A172 (cell line): ENCODE measurements at places on chromosomes 3 and 15.
A peak's percentile ranks its signal among the peaks of the same experiment; 100 is the strongest.

DNA sequence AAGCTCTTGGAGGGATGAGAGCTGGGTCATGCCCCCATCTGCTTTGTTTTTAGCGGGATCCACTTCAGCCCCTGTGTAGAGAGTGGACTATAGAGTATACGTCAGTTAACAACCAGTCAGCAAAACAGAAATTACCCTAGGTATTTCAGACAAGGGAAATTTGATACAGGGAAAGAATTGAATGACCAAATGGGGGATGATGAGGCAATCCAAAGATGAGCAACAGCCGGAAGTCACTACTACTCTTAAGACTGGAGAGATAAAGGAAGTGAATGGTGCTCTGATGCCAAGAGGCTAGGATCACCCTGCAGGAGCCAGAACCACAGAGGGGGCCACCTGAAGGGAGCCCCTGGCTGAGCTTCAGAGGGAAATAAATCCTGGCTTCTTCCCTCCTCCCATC, 1.7 kb upstream of the GPR62 start:
- peak; percentile 37 for DNase-seq

GRCh38 chr3:28376424-28376823, 27.8 kb upstream of the AZI2 start:
- DNase-seq = no peak

DNA sequence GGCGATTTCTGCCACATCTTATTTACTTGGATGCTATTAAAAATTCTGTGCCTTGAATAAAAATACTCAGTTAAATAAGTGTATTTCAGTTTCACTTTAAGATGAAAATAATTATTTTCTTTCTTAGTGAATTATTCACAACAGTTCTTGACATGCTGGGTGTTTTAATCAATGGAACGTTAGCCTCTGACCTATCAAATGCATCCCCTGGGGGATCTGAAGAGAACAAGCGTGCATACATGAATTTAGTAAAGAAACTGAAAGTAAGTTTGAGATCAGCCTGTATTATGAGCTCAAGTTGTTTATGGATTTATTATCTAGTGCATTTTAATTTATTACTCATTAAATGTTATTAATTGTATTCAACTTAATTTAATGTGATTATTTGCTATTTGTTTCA, 597 bp downstream of the P2RY12 start:
- DNase-seq = no peak

DNA sequence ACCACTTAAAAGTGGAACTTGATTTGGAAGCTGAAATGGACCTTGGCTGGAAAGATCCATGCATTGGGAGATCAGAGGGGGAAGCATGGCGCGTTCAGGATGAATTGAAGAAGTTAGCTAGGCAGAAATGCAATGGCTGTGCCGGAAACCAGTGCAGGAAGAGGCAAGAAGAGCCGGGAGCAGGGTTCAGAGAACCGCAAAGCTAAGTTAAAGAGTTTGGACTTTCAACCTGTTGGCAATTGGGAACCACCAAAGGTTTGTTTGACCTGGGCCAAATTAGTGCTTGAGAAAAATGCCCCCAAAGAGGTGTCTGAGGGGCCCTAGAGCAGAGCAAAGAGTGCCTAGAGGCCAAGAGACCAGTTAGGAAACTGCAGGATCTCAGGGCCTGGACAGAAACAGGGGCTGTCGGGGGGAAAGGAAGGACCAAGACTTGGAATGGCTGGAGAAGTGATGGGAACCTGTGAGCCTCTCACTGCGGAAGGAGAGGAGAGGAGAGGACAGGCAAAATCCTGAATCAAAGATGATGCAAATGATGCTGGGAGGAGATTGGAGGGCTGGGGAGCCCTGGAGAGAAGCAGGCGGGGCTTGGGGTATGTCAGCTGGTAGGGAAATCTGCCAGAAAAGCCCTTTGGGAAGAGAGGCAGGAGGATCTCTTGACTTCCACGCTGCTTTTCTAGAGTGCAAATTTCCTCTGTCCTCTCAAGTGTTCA, 49.3 kb downstream of the FAM174B start:
- DNase-seq = no peak

GRCh38 chr3:100151024-100151707, 36.9 kb upstream of the FILIP1L start:
- DNase-seq = no peak

GRCh38 chr15:71448688-71449114, 333.4 kb downstream of the THSD4 start:
- peak; percentile 77 for DNase-seq

DNA sequence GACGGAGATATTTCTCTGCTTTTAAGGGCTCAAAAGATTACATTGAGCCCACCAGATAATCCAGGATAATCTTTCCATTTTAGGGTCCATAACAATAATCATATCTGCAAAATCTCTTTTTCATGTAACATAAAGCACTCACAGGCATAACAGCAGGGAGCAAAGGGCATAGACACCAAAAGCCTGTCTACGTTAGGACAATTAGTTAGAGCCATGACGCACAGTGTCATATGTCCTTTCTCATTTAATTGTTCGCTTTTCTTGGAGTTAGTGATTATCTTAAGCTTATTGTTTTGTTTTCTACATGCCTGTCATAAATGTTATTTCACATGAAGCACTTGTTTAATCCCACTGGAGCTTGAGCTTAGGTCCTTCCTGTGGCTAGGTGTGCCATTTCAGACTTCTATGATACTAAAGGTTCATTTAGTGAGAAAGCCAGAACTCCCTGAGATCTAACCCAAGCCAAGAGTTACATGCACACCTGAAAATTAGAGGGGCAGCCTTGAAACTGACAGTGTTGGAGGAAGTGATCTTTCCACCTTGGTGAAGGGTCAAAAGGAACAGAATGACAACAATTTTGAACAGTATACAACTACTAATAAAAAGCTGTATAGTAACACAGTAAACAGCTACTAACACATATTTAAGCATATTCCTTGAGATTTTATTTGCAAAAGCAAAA, 11.7 kb upstream of the HHATL start:
- DNase-seq = no peak

DNA sequence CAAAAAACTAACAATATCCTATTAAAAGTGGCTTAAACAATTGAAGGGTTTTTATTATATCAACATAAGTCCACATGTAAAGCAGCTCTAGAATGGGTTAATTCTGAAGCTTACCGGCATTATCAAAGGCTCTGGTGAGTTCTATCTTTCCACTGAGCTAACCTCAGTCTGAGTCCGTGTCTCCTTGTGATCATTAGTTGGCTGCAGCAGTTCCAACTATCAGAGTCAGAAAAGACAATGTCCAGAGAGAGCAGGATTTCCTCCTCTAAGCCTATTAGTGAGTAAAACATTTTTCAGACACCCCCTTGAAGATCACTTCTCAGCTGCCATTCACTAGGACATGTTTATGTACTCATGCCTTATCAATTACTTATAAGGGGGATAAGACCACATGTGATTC, 49.9 kb downstream of the DHX36 start:
- no peak for DNase-seq

GRCh38 chr3:36312351-36312750, 68.0 kb upstream of the STAC start:
- DNase-seq = no peak

- DNase-seq = no peak
These were observed 981 bp upstream of the SCAP start for GRCh38 chr3:47476644-47477199.

GRCh38 chr3:196609343-196609775, 30.1 kb upstream of the NRROS start:
- peak; percentile 75 for DNase-seq

DNA sequence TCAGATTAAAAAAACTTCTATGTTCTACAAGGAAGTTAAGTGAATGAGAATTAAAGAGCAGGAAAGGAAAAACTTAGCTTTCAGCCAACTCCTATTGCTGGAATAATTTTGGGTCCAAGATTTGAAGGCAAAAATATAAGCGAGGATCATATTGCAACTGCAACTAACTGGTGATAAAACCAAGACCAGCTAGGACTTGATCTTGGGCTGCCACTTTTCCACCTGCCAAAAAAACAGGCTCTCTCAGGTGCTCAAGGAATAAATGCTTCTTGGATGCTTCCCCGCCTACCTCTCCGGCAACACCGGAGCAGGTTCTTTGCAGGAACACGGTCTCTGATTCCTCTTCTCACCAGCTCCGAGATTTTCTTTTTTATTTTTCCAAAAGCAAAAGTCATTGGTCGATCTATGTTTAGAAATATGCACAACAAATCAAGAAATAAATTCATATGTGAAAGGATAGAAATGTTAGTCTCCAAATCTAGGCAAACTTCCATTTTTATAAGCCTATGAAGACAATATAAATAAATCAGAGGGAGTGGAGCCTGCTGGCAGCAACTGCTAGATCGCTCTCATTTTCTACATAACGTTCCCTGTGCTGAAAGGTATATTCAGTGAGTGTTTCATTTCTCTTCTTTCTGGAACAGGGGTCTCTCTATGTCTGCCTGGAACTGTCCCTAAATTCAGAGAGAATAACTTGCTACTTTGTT, 241.9 kb downstream of the NTRK3 start:
- DNase-seq = no peak

- no peak for DNase-seq
These were observed 14.9 kb downstream of the CNTN3 start for GRCh38 chr3:74599564-74599963.

- peak; percentile 61 for DNase-seq
These were observed 142.8 kb downstream of the TGFBR2 start for GRCh38 chr3:30749230-30749629.

- no peak for DNase-seq
These were observed 64.0 kb upstream of the TRA2B start for GRCh38 chr3:186001842-186002241.

GRCh38 chr3:127396473-127396872, 108.6 kb upstream of the PRR20G start:
- no peak for DNase-seq

- DNase-seq = no peak
These were observed 14.8 kb downstream of the SKIL start for GRCh38 chr3:170372190-170372879.

GRCh38 chr15:94028121-94028520, 203.2 kb upstream of the MCTP2 start:
- DNase-seq = no peak

GRCh38 chr3:104901396-104901795, 465.3 kb upstream of the ALCAM start:
- no peak for DNase-seq

- DNase-seq = no peak
These were observed 35.9 kb upstream of the DUSP7 start for GRCh38 chr3:52092271-52092660.

- DNase-seq = no peak
These were observed 930.7 kb downstream of the MCTP2 start for GRCh38 chr15:95162069-95162468.
